HFFc6 (cell line): ENCODE measurements at places on chromosomes 3 and 15.
A peak's percentile ranks its signal among the peaks of the same experiment; 100 is the strongest.

- peaks cover 12% of the 10 kb centered on the region for H3K4me1 ChIP-seq
- no peak overlapping the region for H3K27ac ChIP-seq
- H3K4me3 ChIP-seq: no peak overlapping the region
- no peaks in the 10 kb centered on the region for H3K36me3 ChIP-seq
- DNase-seq: no peak
Observed at GRCh38 chr3:59865351-59865750, 815.5 kb upstream of the CFAP20DC start.

GRCh38 chr3:152054315-152054714 is 180.9 kb downstream of the SUCNR1 start:
- H3K36me3 ChIP-seq: no peaks in the 10 kb centered on the region
- H3K27ac ChIP-seq: no peak overlapping the region
- no peak for DNase-seq
- no peak overlapping the region for H3K4me3 ChIP-seq
- peaks cover 57% of the 10 kb centered on the region for H3K4me1 ChIP-seq

DNA sequence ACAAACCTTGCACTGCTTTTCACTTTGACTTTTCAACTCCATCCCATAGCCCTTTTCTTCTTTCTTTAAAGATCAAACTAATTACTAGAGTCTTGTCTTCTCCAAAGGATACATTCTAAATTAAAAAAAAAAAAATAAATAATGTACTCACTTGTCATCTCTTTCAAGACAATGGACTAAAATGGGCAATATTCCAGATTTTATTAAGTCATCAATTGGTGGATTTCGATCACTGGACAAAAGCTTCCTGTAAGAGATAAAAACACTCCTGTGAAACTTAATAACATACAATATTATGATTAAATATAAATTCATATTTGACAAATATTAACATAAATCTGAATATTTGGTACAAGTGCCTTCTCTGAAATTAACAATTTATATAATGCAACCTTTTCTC is 34.1 kb downstream of the KPNA4 start:
- no peaks in the 10 kb centered on the region for H3K4me1 ChIP-seq
- H3K27me3 ChIP-seq: no peaks in the 10 kb centered on the region
- H3K36me3 ChIP-seq: peaks cover 11% of the 10 kb centered on the region

DNA sequence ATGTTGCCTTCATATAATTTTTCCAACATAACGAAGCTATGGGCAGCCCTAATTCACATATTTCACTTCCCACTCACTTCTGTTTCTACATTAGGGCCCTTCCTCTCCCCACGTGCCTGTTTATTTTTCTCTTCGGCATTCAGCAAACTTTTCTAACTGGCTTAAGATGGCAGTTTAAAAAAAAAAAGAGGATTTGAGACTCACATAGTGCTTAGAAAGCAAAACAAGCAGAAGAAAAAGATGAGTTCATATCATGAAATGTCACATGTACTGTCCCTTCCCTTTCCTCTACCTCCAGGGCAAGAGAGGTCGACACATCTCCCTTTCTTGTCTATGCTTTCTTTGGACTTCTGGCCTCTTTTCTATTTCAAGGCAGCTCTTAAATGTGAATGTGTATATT is 30.6 kb downstream of the SLC49A4 start:
- H3K4me3 ChIP-seq: no peak overlapping the region
- peaks cover 16% of the 10 kb centered on the region for H3K4me1 ChIP-seq
- no peaks in the 10 kb centered on the region for H3K27me3 ChIP-seq
- peaks cover 4% of the 10 kb centered on the region; the same call in 1 of the 2 replicates for H3K36me3 ChIP-seq
- H3K27ac ChIP-seq: no peak overlapping the region

DNA sequence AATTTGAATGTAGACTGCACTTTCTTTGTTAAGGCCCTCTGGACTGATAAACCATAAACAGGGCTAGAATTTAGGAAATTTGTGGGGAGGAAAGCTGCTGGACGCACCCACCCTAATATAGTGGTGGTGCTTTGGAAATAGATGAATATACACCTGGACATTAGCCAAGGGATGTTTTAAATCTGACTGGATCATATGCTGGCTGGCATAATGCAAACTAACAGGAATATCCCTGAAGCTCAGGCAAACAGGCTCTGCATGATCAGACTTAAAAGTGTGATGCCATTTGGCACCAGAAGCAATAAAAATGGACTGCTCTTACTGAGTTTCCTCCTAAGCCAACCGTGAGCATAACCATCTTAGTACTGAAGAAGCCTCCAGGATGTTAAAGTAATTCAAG is 465.8 kb upstream of the ROBO1 start:
- no peaks in the 10 kb centered on the region; the same call in 1 of the 2 replicates for H3K27me3 ChIP-seq
- H3K36me3 ChIP-seq: no peaks in the 10 kb centered on the region

DNA sequence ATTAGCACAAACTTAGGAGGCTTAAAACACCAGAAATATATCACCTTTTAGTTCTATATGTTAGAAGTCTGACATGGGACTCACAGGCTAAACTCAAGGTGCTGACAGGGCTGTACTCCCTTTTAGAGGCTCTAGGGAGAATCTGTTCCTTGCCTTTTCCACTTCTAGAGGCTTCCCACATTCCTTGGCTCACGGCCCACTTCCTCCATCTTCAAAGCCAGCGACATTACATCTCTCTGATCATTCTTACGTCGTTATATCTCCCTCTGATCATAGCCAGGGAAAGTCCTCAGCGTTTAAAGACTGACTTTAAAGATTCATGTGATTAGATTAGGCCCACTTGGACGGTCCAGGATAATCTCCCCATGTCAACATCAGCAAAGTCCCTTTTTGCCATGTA is 166.3 kb downstream of the GREM1 start:
- H3K4me1 ChIP-seq: peaks cover 84% of the 10 kb centered on the region
- no peak overlapping the region for H3K4me3 ChIP-seq
- DNase-seq: no peak
- H3K27ac ChIP-seq: peak overlapping the region; percentile 4; the same call in 1 of the 2 replicates
- peaks cover 60% of the 10 kb centered on the region for H3K36me3 ChIP-seq

GRCh38 chr3:4853749-4854140 is 125.5 kb upstream of the BHLHE40 start:
- H3K4me3 ChIP-seq: no peak overlapping the region
- no peak overlapping the region for H3K27ac ChIP-seq
- H3K36me3 ChIP-seq: no peaks in the 10 kb centered on the region
- no peak for DNase-seq
- peaks cover 11% of the 10 kb centered on the region for H3K4me1 ChIP-seq
- no peaks in the 10 kb centered on the region for H3K27me3 ChIP-seq

DNA sequence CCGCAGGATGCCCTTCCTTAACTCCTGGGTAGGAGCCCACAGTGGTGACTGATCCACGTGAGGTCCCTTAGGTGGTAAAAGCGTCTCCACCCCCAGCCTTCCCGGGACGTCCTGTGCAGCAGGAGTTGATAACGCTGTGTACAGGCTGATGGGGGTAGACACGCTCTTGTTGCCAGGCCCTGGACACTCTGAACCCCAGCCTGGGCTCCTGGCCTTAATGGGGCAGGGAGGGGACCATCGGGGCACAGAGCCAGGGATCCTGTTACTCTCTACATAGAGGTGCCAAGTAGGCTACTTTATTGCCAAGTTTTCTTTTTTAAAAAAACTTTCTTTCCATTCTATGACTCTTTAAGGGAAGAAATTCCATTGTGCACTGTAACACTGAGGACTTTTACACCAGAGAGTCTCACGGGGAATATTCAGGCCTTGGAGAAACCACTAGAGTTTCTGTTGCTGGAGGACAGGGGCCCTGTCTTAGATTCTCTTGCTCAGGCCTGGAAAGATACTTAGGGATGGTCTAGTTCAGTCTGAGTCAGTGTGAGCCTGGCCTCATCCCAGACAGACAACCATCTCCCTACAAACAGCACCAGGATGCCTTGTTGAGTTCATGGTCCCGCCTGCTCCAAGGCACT is 104.3 kb upstream of the RNU6-1 start:
- no peak overlapping the region for H3K27ac ChIP-seq
- no peak for DNase-seq
- no peaks in the 10 kb centered on the region for H3K36me3 ChIP-seq
- peaks cover 38% of the 10 kb centered on the region for H3K4me1 ChIP-seq
- H3K4me3 ChIP-seq: no peak overlapping the region
- no peaks in the 10 kb centered on the region; the same call in 1 of the 2 replicates for H3K27me3 ChIP-seq

DNA sequence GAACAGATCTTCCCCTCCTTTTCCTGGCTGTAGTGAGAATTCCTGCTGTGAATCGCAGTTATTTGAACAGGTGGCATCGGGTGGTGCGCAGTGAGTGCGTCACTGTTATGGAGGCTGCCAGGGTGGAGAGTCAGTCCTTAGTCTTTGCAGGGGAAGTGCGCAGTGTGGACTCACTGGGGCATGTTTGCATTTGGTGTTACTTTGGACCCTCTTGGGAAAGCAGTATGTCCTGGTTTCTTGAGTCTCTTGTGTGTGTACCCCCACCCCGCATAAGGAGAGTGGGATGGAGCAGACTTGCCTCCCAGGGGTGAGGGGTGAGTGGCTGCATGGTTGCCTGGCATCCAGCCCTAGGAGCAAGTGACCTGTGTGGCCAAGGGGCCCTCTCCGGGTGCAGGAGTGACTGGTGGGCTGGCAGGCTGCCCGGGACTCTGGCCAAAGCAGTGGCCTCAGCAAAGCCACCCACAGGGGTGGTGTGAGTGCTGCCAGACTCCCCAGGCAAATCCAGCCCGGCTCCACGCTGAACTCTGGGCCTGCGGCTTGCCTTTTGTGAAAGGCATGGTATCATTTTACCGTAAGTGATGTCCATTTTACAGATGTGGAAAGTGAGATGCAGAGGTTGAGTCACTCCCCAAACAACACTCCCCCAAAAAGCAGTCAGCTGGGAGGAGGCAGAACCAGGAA is 46.4 kb downstream of the DNASE1L3 start:
- DNase-seq: no peak
- H3K4me1 ChIP-seq: peaks cover 68% of the 10 kb centered on the region
- peaks cover 11% of the 10 kb centered on the region for H3K27me3 ChIP-seq
- H3K36me3 ChIP-seq: peaks cover 69% of the 10 kb centered on the region
- peak overlapping the region; percentile 96 for H3K27ac ChIP-seq

DNA sequence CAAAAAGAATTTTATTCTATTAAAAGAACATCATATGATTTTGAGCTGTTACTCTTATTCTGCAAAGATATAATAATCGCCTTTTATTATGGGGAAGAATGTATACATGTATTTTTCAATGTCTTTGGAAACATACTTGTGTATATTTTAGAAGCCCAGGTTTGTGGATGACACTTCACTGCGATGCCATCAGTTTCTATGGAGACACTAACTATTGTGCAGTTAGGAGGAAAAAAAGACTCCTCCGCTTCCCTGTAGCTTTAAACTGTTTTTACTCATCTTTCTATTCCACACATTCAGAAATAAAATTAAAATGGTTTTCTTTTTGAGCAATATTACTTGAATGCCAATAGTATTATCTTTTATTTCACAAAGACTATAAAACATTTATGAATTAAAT is 305.0 kb downstream of the NLGN1 start:
- H3K4me1 ChIP-seq: peaks cover 5% of the 10 kb centered on the region; the same call in 1 of the 2 replicates
- H3K4me3 ChIP-seq: no peak overlapping the region
- no peak overlapping the region for H3K27ac ChIP-seq
- H3K27me3 ChIP-seq: no peaks in the 10 kb centered on the region
- H3K36me3 ChIP-seq: peaks cover 14% of the 10 kb centered on the region

DNA sequence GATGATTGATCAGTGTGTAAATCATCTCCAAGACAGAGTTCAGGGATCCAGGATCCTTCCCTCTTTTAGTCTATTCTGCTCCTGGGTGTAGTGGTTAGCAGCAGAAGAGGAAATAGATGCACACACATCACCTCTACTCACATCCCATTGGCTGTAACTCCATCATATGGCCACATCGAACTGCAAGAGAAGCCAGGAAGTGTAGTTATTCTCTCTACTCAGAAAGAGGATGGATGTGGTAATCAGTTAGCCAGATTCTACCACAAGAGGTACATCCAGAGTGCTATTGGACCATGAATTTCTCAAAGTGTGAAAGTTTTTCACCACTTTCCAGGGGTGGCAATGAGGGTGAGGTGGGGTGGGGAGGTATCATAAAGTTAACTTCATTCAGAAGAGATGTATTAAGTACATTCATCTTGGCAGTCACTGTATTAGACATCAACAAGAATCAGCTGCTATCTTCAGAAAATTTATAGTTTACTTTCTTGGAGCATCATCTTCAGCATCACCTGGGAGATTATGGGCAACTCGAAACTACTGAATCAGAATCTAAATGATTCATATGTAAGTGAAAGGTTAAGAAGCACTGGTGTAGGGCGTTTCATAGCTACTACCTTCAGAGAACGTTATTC is 60.6 kb upstream of the GAP43 start:
- H3K27ac ChIP-seq: no peak overlapping the region
- H3K4me1 ChIP-seq: no peaks in the 10 kb centered on the region
- H3K27me3 ChIP-seq: peaks cover 4% of the 10 kb centered on the region
- H3K4me3 ChIP-seq: no peak overlapping the region
- no peak for DNase-seq

- H3K4me1 ChIP-seq: peaks cover 6% of the 10 kb centered on the region
- H3K27me3 ChIP-seq: peaks cover 1% of the 10 kb centered on the region; the same call in 1 of the 2 replicates
- H3K4me3 ChIP-seq: no peak overlapping the region
- no peak overlapping the region for H3K27ac ChIP-seq
Observed at GRCh38 chr15:73082812-73083211, 30.5 kb downstream of the NEO1 start.

DNA sequence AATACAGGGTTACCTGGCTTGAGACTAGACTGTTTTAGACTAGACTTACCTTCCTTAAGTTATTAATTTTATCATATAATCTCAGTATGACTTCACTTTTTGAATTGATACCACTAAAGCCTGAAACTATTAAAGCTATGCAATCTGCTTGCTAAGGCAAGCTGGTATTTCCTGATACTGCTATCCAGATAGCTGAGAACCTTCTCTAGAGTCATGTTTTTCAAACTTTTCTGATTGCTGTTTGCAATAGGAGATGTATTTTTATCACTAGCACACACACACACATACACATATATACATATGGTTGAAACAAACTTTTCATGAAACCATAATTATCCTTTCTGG is 9.3 kb upstream of the MAGI1 start:
- DNase-seq: peak; percentile 35
- H3K36me3 ChIP-seq: no peaks in the 10 kb centered on the region
- H3K27ac ChIP-seq: peak overlapping the region; percentile 77
- peaks cover 2% of the 10 kb centered on the region for H3K27me3 ChIP-seq

DNA sequence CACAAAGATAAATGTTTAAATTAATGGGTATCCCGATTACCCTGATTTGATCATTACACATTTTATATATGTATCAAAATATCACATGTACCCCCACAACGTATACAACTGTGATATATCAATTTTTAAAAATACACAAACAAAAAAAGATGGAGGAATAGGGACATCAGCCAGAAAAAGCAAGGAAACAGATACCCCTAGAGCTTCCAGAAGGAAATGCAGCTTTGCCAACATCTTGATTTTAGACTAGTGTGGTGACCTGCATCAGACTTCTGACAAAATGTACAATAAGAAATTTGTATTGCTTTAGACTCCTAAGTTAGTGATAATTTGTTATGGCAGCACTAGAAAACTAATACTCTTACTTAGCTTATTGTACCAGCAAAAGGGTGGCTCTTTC is 483.8 kb downstream of the TUSC7 start:
- no peak overlapping the region for H3K4me3 ChIP-seq
- H3K4me1 ChIP-seq: no peaks in the 10 kb centered on the region
- no peaks in the 10 kb centered on the region for H3K36me3 ChIP-seq
- no peak overlapping the region for H3K27ac ChIP-seq
- H3K27me3 ChIP-seq: no peaks in the 10 kb centered on the region
- peak; percentile 1 for DNase-seq

GRCh38 chr3:110006913-110007312 is 669.6 kb upstream of the DPPA4 start:
- peaks cover 7% of the 10 kb centered on the region; the same call in 1 of the 2 replicates for H3K4me1 ChIP-seq
- DNase-seq: no peak
- H3K27me3 ChIP-seq: peaks cover 4% of the 10 kb centered on the region
- H3K36me3 ChIP-seq: no peaks in the 10 kb centered on the region
- H3K27ac ChIP-seq: no peak overlapping the region
